ENCODE measurements at places on chromosomes 6 and 20.

DNA sequence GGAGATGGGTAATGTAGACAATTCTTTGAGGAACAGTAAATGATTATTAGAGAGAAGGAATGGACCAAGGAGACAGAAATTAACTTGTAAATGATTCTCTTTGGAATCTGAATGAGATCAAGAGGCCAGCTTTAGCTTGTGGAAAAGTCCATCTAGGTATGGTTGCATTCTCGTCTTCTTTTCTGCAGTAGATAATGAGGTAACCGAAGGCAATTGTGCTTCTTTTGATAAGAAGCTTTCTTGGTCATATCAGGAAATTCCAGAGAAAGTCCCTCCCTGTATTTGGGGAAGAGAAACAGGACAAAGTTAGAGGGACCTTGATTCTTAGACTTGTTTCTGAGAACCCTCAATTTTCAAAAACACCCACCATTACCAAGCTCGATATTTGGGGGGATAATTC is 109.1 kb upstream of the PRSS16 start:
- peak; percentile 35 for DNase-seq

DNA sequence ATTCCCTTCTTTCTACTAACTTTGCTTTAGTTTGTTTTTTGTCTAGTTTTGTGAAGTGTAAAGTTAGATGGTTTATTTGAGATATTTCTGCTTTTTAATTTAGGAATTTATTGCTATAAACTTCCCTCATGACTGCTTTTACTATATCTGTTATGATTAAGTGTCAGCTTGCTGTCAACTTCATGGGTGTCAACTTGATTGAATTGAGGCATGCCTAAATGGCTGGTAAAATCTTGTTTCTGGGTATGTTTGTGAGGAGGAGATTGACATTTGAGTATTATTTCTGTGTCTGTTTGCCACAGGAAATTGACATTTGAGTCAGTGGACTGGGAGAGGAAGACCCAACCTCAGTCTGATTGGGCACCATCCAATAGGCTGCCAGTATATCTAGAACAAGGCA is 1147.0 kb upstream of the EYS start:
- DNase-seq: no peak

DNA sequence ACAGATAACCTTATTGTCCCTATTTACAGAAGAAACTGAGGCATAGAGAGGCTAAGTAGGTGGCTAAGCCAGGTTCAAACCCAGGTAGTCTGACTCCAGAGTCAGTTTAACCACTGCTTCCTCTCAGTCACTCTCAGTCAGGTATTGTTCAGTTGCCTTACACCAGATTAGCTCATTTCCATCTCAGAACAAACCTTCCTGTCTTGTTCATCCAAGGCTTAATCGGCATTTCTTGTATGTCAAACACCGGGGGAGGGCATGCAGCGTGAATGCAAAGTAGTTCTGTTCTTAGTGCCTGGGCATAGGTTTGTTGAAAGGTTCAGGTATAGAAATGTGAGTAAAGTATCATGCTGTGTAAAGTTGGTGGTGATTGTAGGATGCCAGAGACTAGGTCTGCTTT is 51.7 kb downstream of the CTNNBL1 start:
- DNase-seq: no peak

DNA sequence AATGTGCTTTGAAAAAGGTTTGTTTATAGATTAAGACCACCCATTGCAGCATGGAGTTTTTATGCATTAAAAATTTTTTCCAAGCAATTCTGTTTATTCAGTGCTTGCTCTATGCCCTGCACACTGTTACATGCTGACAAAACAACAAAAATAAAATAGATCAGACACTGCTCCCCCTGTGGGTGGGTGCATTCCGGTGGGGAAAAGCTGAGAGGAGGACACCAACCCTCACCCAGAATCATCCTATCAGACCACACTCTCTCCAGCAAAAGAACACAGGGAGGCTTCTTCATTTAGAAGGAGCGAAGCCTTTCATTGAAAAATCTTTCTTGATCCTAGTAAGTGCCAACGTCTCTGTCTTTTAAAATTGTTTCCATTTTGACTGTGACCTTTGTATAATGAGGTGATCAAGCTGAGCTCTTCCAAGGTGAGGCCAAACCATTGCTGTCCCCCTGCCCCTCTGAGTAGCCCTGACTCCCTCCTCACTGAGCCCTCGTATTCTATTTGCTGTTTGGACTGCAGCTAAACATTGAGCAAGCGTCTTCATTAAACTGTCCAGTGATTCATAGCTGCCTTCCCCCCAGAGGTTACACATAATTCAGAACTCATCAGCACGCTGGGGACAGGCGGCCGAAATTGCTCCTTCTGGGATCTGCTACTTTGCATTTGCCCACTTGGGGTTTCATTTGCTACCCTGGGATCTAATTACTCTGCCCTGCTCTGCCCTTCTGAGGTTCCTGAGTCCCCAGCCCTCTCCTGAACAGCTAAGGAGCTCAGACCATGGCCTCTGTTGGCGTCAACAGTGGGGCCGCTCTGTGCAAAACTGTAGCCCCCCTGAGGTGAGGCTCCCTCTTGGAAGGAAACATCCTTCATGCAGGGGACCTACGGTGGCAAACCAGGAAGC is 102.4 kb downstream of the F13A1 start:
- DNase-seq: no peak

DNA sequence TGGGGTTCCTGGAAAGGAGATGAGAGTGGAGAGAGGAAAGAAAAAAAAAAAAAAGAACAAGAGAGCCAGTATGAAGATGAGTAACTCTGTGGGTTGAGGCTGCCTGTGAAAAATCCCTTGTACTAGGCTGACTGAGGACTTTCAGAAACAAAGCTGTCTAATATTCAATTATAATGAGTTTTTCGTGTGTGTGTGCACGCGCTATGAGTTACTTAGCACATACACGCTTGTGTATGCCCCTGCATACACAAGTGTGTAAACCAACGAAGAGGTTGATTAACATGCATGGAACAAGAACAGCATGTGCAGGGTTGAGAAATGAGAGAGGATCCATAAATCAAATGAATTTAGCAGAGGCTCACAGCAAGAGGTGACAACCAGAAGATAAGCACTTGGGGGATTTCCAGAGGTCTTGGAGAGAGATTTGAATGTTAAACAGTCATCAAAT is 4.8 kb upstream of the RBPJL start:
- DNase-seq: no peak

DNA sequence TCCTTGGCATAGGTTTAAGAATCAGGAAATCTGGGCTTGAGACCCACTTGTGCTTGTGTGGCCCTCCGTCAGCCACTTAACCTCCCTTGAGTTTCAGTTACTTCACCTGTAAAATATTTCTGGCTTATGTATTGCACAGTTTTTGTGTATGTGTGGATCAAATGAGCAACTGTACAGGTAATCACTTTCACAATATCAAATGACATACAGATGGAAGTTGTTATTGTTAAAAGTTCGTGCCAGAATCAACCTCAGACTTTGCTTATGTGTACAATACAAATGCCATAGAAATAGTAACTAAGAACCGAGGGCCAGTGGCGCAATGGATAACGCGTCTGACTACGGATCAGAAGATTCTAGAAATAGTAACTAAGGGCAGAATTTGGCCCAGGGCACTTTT is 65.6 kb upstream of the KIF13A start:
- no peak for DNase-seq

GRCh38 chr6:151154418-151154817 is 85.3 kb upstream of the AKAP12 start:
- peak; percentile 47 for DNase-seq

DNA sequence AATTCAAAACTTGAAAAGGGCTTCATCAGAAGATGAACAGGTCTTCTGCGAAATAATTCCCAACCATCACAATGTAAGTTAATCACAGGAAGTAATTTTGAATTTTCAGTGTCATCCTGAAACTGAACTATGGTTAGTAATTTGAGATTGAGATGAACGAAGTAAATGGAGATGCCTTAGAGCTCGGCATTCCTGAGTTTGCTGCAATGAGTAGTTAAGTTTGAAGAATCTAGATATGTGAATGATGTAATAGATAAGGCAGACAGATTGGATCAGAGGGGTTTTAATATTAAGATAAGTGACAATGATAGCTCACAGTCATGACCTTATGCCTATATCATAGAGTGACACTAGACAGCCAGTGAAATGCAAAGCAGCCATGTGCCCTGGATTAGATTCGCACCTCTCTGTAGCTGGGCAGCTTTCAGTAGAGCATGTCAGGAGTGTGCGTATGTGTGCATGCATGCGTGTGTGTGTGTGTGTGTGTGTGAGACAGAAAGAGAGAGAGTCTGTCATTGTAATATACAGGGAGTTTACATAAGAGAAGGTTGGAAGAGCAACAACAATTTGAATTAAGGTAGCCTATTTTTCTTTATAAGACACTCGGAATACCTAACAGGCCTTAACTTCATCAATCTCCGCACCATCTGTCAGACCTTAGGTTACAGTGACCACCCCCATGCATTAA is 233.0 kb downstream of the GMPR start:
- DNase-seq: no peak

DNA sequence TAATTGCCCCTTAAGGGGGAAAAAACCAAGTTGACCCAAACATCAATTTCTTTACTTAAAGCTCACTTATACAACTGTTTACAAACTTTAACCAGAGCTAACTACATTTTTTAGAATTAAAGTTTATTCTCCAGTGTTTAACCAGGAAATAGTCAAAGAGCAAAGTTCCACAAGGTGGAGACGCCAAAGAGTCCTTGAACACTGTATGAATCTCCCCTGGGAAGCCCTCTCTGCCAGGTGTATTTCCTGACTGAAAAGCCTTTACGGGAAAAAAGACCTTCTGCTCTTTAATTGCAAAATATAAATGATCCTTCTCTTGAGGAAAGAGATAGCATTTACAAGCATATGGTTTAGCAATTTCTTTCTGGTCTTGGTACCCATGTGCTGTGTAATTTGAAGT is 36.2 kb downstream of the BTBD9 start:
- peak; percentile 12 for DNase-seq

GRCh38 chr6:163260111-163260895 is 154.2 kb upstream of the QKI start:
- DNase-seq: peak; percentile 24

DNA sequence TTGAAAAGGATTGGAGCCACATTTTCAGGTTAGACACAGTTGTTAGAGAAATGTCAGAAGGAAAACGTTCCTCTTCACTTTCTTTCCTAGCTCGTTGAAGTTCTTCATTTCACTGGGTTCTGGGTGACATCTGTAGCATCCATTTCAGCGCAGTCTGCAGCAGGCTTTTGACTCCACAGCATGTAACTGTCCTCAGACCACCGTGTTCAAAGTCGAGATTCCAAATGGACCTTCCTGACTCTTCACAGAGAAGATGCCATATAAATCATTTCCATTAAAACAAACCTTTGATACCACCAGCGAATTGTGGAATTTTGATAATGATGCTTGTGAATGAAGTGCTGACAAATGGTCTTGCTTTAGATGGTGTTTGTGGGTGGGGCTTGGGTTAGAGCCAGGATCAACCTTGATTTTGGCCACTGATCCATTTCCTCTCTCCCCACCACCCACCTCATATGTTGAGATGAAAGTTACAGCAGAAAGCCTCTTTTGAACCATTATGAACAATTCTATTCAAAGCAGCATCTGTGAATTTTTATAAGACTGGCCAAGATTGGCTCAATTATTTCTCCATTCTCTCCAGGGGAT is 185.3 kb upstream of the PREP start:
- no peak for DNase-seq
